Inflammatory macrophage (primary cell): ENCODE measurements at places on chromosomes 3 and 15.

DNA sequence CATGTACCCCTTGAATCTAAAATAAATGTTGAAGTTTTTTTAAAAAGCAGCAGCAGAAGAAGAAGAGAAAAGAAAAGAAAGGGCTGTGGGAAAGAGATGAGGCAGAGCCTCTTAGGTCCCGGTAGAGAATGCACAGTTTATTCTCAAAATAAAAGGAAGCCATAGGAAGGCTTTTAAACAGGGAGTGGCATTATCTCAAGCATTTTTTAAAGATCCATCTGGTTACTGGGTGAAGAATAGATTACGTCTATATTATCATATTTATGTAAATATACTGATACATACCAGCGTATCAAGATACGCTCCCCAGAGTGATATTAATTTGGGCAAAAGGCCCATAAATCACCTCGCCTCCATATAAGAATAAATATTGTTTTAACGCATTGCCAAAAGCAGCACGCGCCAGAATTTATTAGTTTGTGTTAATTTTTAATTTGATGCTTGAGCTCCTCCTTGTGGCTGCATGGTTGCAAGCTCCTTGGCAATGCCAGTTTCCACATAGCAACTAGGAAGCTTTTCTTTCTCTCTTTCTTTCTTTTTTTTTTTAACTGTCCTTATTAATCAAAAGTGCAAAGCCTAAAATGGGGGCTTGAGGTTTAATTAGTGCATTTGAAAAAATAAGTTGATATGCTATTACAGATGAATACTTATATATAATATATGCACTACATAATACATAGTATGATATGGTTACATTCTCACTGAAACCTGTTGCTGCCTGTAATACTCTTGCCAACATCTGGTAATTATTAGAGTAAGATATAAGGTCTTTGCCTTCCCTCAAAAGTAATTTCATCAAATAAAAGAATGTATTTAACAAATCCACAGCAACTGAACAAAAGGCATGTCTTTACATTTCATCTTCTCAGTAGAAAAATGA is 242.8 kb upstream of the UBE2E2 start:
- DNase-seq: peak; percentile 62

DNA sequence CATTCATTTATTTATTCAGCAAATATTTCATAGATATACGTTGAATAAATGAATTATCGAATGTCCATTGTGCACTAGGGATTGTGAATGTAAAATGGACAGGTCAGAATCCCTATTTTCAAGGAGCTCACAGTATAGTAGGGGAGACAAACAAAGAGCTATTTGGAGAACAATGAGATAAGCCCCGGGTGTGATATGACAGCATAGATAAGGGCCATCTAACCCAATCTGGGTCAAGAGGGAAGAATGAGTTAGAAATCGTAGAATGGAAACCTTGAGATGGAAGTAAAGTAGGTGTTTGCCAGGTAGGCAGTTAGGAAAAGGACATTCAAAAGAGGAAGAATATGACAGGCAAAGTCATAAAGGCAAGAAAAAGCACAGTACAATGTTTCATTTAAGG is 132.2 kb upstream of the GOLGA6L4 start:
- DNase-seq: no peak

GRCh38 chr15:89745768-89746167 is 5.3 kb downstream of the MESP1 start:
- no peak for DNase-seq

- no peak for DNase-seq
Measured at GRCh38 chr15:68311859-68312557, 34.5 kb downstream of the FEM1B start.

DNA sequence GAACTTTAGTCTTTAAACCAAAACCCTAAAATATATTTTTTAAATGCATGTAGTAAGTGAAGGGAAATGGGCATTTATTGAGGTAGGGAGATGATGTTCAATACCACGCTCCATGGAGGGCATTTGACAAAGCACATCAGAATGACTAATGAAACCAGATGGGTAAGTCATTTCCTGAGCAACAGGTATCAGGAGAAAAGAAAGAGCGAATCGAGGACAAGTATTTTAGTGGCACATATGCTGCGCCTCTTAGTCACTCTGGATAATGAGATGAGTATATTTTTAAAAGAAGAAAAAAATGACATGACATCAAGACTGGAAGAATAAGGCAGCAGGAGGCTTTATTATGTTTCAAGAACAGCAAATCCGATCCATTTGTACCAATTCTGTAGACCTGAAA is 129.0 kb upstream of the ARHGEF3 start:
- DNase-seq: no peak

DNA sequence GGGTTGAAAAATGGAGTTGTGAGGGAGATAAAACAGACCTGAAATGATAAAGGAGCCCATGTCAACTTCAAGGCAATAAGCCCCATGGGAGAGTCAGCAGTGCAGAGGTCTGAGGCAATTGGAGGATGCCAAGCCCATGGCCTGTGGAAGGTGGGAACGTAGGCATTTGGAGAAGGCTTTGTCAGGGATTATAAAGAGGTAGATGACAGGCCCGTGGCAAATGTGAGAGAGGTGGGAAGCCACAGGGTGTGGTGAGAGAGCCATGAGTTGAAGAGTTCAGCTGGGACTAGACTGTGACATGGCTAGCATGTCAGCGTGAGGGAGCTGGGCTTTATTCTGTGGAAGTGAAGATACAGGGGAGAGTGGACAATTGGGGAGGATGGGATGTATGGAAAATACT is 35.4 kb downstream of the MFSD1 start:
- no peak for DNase-seq

DNA sequence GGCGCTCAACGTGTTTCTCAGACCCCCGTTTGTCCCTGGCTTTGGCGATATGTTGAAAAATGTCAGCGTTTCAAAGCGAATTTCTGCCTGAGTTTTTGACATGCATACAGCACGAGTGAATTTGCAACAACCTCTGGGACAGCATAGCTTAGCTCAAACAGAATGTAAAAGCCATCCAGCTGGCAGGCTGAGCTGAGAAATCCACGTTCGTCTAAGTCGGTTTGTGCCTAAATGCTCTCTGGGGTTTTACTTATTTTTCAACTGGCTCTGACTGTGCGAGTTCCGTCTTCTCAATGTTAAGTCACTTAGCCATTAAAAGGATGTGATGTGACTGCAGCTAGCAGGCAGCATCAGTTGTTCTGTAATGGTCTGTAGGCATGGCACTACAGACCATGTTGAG is 243.5 kb upstream of the SLCO3A1 start:
- no peak for DNase-seq

GRCh38 chr15:66496951-66497501 is 536 bp downstream of the SNAPC5 start:
- DNase-seq: peak; percentile 7

DNA sequence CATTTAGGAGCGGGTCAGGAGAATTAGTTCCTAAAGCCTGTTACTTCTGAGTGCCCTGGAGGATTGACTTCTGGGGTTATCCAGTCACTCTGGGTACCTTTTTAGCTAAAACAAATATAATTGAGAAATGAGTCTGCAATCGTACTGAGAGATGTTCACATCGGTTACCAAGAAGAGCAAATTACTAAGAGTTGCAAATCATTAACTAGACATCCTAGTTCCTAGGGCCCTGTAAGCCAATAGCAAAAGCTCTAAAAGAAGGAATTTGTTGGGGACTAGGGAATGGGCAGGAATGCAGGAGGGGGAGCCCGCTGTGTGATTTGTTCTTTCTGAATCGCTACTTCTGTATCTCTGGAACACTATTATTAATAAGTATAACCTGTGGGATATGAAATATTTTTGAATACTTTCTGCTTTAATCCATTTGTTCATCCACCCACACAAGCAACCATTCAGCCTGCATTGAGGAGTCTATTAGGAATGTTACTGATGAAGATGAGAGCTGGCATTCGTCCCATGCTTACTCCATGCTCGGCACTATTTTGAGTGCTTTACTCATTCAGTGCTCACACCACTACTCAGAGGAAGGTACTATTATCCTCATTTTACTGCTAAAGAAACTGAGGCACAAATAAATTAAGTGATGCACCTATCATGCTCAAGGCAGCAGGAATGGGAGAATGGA is 31.5 kb upstream of the KY start:
- DNase-seq: no peak

GRCh38 chr15:67017311-67017710 is 48.1 kb upstream of the SMAD3 start:
- peak; percentile 78 for DNase-seq

GRCh38 chr3:46477145-46477544 is 12.4 kb upstream of the LTF start:
- no peak for DNase-seq

- DNase-seq: peak; percentile 60
Measured at GRCh38 chr3:69092030-69092516, 7.3 kb downstream of the ARL6IP5 start.

GRCh38 chr15:58697220-58697619 is 52.3 kb downstream of the ADAM10 start:
- no peak for DNase-seq

DNA sequence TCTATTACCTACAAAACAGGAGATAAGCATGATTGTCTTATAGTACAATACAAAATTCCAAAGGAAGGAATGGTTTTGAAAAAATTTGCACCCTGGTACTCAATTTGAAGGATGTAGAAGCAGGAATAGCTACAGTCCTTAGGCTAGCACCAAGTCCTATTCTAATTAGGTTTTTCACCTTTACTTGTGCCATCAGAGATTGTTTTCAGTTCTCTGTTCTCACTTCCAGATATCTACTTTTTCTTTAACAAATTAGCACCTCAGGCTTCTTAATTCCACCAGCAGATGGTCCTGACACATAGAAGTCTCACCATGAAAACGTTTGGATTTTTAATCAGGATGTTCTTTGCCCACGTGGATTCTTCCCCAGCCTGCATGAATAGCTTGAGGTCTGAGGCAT is 43.8 kb downstream of the IL5RA start:
- no peak for DNase-seq

- DNase-seq: no peak
Measured at GRCh38 chr15:33476908-33477307, 166.1 kb downstream of the RYR3 start.

DNA sequence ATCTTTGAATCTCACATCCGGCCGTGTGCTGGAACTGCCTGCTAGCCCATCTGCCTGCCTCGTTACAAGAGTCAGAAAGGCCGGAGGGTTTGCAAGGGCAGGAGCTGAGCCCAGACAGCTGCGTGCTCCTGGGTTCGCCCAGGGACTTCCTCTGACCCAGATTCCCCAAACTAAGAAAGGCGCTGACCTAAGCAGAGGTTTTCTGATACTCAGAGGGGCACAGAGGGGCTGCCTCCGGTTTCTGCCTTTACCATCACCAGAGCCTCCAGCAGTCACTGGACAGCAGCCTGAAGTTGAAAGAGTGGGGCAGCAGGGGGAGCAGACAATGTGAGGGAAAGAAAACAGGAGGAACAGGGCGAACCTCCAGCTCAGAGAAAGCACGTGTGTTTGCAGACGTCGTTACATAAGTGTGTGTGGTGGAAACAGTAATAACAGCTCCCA is 33.4 kb upstream of the RAD18 start:
- DNase-seq: no peak

GRCh38 chr3:126897943-126898342 is 85.0 kb upstream of the PLXNA1 start:
- DNase-seq: no peak

DNA sequence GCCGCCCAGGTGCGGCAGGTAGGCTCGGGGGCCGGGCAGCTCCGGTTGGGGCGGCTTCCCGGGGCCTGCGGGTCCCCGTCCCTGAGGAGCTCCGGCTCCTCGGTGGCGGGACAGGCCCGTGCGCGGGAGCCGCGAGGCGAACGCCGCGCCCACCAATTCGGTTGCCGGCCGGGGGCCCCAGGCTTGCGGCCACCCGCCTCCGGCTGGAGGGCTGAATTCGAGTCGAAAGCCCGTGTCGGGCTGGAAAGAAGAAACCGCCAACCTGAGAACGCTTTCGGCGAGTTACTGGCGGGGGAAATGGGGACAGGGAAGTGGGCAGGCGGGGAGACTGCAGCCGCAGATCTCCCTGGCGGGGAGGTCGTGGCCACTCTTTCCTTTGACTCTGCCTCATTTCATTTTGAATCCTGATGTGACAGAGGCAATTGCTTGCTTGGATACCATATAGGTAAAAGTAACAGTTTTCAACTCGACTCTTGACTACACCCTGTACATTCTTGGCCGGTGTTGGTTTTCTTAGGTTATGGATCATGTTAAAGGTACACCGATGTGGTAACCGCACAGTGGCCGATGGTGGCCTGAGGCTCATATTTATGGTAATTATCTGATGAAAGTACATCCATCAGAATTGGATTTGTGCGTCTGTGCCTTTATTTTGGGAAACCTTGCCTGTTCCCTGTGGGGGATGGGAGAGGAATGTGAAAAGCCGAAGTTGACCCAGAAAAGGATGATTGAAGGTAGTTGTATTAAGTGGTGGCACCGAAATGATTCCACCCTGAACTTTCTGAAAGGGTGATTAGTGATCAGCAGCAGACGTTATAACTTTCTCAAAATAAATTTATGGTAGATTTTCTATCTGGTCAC is 1.7 kb downstream of the B3GNT5 start:
- peak; percentile 37 for DNase-seq

DNA sequence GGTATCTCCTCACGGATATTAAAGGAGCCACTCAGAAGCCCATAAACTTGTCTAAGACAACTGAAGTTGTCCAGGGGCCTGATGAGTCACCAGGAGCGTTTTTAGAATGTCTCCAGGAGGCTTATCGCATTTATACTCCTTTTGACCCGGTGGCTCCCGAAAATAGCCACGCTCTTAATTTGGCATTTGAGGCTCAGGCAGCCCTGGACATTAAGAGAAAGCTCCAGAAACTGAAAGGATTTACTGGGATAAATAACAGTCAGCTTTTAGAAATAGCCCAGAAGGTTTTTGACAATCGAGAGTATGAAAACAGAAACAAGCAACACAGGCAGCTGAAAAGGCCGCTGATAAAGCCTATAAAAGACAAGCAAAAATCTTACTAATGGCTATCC is 4.1 kb downstream of the DET1 start:
- DNase-seq: no peak

GRCh38 chr3:61134532-61134931 is 116.7 kb downstream of the FHIT start:
- no peak for DNase-seq

- DNase-seq: peak; percentile 36
Measured at GRCh38 chr15:85289677-85290365, 90.6 kb upstream of the AKAP13 start.

GRCh38 chr3:190616637-190617036 is 102.8 kb downstream of the IL1RAP start:
- peak; percentile 55 for DNase-seq

DNA sequence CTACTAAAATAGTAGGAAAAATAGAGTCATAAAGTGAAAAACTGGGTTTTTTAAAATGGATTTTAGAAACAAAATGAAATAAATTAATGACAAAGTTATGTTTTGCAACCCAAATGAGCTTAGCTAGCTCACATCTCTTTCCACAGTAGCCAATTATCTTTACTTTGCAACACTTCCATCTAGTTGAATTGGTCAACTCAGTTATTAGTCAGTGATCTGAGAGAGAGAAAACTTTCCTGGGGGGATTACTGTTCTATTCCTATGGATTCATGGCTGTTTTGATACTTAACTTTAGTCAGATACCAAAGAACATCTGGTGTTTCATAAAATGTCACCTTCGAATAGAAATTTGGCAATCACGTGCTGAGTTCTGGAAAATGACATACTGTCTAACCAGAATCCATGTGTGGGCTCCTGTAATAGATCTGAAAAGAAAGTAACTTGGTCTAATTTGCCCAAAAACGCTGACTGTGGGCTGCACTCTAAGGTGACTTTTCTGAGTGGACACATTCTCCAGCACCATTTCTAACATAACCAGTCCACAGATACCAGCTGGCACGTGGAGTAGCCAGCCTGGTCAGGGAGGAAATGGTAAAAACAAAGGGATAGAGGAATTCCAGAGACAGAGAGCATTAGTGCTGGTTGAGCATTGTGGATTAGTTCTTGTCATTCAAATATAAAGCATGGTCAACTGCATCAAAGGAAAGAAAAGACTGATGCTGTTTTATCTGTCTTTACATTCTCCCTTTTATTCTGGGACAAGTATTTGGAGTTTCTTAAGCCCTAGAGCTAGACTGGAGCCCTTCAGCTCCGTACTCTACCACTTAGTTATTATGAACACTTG is 45.2 kb upstream of the CCDC80 start:
- no peak for DNase-seq
